Activated CD4-positive, CD25-positive, alpha-beta regulatory T cell (primary cell): ENCODE measurements at places on chromosomes 2 and 18.

- no peak for DNase-seq
These were observed 27.9 kb downstream of the TMEM17 start for GRCh38 chr2:62478093-62478580.

DNA sequence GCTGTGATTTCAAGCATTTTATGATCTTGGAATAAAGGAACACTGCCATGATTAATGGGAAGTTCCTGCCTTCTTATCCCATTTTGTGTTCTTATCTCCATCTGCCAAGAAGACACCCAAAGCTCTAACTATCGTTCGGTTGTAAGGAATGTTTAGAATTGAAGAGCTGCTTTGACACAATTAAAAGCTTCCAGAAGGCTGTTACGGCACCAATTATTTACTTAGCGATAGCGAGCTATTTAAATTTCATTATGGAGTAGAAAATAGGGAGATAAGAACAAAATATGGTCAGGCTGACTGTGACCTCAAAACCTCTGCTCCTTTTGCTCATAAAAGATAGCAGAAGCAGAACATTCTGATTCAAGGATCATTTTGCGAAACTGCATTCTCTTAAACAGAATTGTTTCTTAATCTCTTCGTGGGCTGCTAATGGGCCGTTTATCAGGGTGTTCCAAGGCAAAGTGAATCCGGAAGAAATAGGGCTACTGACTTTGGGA is 101.6 kb downstream of the SLC4A3 start:
- DNase-seq: no peak

DNA sequence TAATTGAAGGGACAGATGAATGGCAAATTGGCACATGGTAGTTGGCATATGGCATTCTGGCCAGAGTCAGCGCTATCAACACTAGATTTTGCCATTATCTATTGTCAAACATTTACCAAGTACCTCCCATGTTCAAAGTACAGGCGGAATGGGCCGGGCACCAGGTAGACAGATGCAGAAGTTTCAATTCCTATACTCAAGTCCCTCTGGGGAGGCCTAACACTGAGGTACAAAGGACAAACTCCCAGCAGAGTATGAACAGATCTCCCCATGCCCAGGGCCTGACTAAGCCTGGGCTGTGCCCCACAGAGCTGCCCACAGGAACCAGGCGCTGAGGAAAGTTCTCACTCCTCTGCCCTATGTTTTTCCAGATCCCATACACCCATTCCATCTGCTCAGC is 257.5 kb upstream of the KLHL29 start:
- no peak for DNase-seq

DNA sequence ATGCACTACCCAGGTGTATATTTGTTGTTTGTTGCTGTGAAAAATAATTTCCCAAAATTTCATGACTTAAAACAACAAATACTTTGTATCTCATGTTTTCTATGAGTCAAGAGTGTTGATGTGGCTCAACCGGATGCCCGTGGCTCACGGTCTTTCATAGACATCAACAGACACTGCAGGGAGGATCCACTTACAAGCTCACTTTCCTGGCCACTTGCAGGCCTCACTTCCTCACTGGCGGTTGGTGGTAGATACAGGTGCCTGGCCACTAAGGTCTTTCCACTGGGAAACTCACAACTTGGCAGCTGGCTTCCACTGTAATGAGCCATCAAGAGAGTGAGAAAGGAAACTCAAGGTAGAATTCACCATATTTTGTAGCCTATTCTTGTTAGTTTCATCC is 662.9 kb downstream of the IRS1 start:
- no peak for DNase-seq

GRCh38 chr18:57587098-57587661 is 678 bp upstream of the FECH start:
- DNase-seq: no peak

GRCh38 chr2:212814941-212815340 is 276.3 kb upstream of the ERBB4 start:
- no peak for DNase-seq

GRCh38 chr2:27832396-27832795 is 57.8 kb downstream of the RBKS start:
- DNase-seq: no peak

DNA sequence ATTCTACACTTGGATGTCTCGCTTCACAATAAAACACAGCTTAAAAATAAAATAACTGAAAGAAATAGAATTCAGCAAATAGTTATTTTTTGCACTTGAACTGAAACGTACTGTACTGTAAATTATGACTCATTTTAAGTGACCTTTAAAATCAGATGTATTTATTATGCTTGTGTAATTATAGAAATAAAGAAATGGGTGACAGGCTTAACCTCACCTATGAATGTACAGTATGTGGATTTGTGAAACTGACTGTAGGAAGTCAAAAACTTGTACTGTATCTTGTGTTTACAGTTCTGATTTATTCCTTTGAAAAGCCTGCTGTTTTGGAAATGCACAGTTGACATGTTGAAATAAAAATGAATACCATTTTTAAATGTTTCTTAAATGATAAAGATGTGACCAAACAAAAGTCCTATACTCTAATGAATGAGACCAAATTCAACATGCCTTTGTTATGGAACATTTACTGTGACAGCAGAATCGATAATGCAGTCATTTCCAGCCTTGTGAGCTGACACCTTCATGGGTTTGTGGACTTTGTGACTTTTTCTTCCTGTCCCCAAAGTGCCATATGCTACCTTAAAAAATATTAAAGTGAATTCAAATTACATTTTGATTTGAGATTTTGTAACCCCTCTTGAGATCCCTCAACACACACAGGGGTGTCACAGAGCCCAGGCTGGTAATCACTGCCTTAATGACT is 32.7 kb downstream of the NEMP2 start:
- no peak for DNase-seq

DNA sequence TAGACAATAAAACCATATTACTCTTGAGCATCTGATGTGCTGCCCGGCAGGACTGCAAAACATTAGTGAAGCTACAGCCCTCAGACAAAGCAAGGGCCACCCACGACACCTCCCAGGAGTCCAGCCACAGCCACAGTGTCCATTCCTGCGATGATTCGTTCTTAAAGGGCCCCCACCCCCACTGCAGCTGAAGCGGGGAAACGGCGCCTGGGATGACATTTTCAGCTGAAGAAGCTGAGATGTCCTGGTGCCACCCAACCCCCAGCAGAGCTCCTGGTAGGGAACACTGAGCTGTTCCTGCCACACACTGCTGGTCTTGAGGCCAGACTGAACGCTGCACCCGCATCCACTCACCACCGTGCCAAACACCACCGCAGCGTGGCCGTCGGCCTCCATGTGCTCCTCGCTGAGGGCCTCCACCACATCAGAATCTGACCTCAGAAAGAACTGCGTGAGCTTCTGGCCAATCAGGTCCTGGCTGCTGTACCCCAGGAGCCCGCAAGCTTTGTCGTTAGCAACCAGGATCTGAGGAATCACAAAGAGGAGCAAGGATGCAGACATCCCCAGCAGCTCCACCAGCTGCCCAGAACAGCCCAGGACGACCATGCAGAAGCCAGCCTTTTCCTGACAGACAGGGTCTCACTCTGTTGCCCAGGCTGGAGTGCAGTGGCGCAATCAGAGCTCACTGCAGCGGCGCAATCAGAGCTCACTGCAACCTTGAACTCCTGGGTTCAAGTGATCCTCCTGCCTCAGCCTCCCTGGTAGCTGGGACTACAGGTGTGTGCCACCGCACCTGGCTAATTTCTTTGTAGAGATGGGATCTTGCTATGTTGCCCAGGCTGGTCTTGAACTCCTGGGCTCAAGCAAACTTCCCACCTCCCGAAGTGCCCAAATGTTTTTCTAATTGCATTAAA is 9.5 kb downstream of the PASK start:
- no peak for DNase-seq
